NCI-H510A treated with DMSO at 0.1 percent for 48 hours (cell line): ENCODE measurements at places on chromosomes 1 and 21.

GRCh38 chr1:222547260-222547614 lies 667 bp downstream of the HHIPL2 start:
- no peak for DNase-seq

- DNase-seq, result no peak
Observed at GRCh38 chr1:212458817-212459216, 26.1 kb downstream of the NENF start.

- DNase-seq, result peak; percentile 52
Observed at GRCh38 chr1:227372726-227373130, 54.4 kb upstream of the CDC42BPA start.

DNA sequence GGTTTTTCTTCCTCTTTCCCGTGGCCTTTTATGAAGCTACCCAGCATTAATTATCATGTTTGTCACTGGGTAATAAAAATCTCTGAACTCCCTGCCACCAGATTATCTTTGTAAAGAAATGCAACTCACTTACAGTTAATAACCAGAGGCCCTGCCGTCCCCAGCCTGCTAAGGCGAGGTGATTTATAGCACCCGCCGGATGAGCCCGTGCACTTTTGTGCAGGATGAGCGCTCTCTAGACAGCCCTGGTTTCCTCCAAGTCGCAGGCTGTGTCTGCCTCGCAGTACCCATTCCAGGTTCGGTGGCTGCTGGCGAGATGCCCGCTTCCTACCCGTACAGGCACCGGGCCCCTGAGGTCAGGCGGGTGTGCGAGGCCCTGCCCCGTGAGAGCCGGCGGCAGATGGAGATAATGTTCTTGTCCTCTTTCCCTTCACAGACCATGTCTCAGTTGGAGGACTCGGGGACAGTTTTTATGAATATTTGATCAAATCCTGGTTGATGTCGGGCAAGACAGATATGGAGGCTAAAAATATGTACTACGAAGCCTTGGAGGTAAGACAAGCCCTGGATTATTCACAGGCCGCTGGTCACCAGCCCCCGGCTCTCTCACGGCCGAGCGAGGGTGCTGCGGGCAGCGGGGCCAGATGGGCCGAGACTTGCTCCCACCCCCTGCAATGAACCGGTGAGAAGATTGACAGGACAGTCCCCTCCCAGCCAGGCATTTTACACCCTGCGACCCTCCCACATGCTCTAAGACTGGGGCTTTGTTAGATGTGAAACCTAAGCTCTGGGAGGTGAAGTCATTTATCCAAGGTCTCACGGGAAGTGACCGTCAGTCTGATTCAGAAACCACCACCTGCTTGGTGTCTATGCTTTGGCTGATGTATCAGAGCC lies 28.5 kb upstream of the SELENON start:
- DNase-seq, result peak; percentile 24

DNA sequence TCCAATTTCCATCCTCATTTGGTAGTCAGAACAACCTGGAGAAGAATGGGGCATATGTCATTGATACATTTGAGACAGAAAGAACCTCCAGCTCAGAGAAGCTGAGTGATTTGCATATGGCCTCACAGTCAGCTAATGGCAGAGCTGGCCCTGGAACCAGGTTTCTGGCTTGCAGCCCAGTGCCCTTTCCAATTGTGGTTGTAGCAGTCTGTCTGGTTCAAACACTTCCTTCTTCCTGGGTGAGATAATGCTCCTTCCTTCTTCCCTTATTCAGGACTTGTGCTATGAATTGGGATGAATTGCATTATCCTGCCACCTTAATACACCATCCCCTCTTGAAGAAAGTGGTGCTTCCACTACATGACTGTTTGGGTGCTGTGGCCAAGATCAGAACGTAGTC lies 24.2 kb downstream of the SLC5A9 start:
- DNase-seq, result no peak

DNA sequence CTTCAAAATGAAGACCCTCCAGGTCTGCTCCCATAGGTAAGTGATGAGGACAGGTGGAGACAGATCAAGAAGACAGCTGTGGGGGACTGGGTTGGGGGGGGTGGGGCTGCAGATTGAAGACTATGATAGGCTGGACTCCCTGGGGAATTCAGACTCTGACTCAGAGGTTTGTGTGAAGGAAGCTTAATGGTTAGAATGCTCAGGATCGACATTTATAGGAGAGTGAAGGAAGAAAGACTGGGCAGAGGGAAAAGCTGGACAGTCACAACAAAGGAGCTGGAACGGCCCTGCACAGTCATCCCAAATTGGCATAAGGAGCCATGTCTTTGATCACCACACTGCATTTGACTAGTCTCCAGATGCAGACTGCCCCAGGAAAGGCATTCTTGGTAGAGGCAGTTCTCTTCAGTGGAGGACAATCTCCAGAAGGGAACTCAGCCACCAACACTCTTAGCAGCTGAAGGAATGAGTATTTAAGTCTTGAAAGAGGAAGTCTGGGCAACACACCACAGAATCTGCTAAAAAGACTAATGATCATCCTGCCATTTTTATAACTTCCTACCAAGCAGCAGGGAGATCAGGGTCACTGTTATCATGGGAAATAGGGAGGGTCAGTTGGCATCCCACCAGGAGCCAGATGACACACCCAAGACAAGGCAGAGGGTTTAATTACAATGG lies 120.0 kb upstream of the ZC3H11B start:
- no peak for DNase-seq

- no peak for DNase-seq
Observed at GRCh38 chr1:3430406-3430805, 24.1 kb upstream of the ARHGEF16 start.

DNA sequence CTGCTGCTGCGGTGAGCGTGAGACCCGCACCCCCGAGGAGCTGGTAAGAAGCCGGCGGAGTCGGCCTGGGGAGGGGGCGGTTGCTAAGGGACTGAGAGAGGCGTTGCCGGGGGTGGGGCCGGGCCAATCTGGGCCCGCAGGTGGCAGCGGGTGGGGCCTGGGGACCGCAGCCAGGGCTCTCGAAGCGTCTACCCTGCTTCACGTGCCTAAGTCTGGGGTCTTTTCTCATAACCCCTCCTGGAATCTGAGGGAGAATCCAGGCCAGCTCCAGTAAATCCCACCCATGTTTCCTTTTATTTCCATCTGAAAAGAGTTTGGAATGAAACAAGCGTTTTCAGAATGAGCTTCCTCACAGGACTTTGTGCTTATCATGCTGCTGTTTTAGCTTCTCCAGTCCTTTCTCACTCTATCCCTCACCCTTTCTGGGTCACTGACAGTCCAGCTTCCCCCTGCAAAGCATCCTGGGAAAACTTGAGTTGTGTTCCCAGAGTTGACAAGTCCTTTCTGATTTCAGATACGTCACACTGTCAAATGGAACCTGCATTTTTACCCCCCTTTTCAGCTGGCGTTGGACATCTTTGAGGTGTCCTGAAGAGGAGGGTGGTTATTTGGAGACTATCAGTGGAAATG lies 431 bp downstream of the CLCN6 start:
- no peak for DNase-seq

GRCh38 chr1:203290261-203291089 lies 14.8 kb upstream of the BTG2 start:
- DNase-seq, result peak; percentile 96

- peak; percentile 90 for DNase-seq
Observed at GRCh38 chr1:66271216-66271903, 262.6 kb upstream of the SGIP1 start.

DNA sequence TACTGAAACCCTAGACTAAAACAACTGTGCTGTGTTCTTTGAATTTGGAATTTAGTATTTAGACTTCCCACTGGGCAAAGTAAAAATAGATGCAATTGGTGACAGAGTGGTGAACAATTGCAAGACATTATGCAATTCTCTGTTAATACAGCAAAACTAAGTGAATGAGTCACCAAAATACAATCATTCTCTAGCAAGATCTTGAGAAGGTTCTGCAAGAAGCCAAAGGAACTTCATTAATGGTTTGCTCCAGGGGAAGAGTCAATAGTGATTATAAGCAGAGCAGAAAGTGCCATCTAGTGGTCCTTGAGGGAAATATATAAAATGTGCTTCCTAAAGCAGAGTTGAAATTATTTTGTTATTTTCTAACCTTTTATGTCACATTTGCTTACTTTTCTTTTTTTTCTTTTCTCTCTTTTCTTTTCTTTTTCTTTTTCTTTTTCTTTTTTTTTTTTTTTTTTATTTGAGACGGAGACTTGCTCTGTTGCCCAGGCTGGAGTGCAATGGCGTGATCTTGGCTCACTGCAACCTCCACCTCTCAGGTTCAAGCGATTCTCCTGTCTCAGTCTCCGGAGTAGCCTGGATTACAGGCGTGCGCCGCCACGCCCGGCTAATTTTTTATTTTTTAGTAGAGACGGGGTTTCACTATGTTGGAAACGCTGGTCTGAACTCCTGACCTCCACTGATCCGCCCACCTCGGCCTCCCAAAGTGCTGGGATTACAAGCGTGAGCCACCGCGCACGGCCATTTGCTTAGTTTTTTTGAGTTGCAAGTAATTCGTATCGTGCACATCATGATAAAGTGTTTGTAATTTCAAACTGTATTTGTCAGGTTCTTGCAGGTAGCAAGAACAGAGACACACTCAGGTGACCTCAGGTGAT lies 99.2 kb downstream of the CTH start:
- DNase-seq, result peak; percentile 71

- DNase-seq, result no peak
Observed at GRCh38 chr1:8382608-8383505, 64.9 kb downstream of the SLC45A1 start.

- no peak for DNase-seq
Observed at GRCh38 chr1:42690477-42691156, 8.4 kb downstream of the YBX1 start.

DNA sequence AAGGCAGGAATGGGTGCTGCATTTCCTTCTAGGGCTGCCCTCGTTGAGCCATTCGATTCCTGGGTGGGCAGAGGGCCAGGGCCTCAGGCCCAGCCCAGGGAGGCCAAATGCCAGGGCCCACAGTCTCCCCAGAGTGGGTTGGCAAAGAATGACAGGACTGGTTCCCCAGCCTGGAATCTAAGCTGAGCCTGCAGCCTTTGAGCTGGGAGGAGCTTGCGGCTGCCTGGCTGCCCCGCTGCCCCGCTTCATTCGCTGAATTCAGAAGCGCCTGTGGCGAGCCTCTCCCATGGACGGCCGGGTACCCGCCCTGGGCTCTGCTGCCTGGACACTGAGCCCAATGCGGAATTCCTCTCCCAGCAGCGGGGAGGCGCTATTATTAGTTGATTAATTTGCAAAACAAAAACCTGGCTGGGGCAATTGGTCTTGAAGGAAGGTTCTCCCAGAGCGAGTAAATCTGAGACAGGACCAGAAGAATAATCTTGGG lies 32.3 kb upstream of the TARDBP start:
- peak; percentile 83 for DNase-seq

GRCh38 chr1:36663772-36664430 lies 181.2 kb upstream of the CSF3R start:
- DNase-seq, result no peak

- DNase-seq, result no peak
Observed at GRCh38 chr1:46110521-46110920, 21.9 kb downstream of the PIK3R3 start.

GRCh38 chr21:24045775-24046215 lies 1561.5 kb downstream of the MRPL39 start:
- DNase-seq, result no peak
